Subcutaneous preadipocyte (primary cell): ENCODE measurements at places on chromosomes 6 and 20. TPM values are rescaled to one million over a fixed set of nuclear protein-coding genes. Genes with fewer than 3 reads are reported as not detected.

Gene ZSCAN23
- 6.2 and 6.6 TPM in 2 replicates for total RNA-seq

Gene PRPH2
- total RNA-seq = 0.73 and 0.78 TPM in 2 replicates

Gene ACTL10
- 1.5 and 3.9 TPM in 2 replicates for total RNA-seq

Gene ACSS1
- total RNA-seq = 2.6 and 3.1 TPM in 2 replicates

Gene BMP6
- 1.1 and 4.7 TPM in 2 replicates for total RNA-seq

Gene CD24
- total RNA-seq = 0.20 TPM in 1 of 2 replicates, not detected in the other

Gene CNKSR3
- total RNA-seq = 2.9 and 4.9 TPM in 2 replicates

Gene PLCB4
- total RNA-seq = 0.78 and 1.5 TPM in 2 replicates

Gene FAM229B
- total RNA-seq = 4.5 and 5.1 TPM in 2 replicates

Gene WASF1
- total RNA-seq = 9.9 and 11.7 TPM in 2 replicates

Gene MAFB
- total RNA-seq = 4.7 and 7.0 TPM in 2 replicates

Gene CRYBG1
- 72.0 and 132 TPM in 2 replicates for total RNA-seq

Gene PRND
- not detected in 2 replicates for total RNA-seq
